ENCODE measurements at places on chromosomes 1 and 21.

GRCh38 chr1:208864366-208864965 lies 620.3 kb upstream of the PLXNA2 start:
- DNase-seq, result no peak

- DNase-seq, result no peak
These were observed 3.2 kb upstream of the LHX8 start for GRCh38 chr1:75130865-75131564.

DNA sequence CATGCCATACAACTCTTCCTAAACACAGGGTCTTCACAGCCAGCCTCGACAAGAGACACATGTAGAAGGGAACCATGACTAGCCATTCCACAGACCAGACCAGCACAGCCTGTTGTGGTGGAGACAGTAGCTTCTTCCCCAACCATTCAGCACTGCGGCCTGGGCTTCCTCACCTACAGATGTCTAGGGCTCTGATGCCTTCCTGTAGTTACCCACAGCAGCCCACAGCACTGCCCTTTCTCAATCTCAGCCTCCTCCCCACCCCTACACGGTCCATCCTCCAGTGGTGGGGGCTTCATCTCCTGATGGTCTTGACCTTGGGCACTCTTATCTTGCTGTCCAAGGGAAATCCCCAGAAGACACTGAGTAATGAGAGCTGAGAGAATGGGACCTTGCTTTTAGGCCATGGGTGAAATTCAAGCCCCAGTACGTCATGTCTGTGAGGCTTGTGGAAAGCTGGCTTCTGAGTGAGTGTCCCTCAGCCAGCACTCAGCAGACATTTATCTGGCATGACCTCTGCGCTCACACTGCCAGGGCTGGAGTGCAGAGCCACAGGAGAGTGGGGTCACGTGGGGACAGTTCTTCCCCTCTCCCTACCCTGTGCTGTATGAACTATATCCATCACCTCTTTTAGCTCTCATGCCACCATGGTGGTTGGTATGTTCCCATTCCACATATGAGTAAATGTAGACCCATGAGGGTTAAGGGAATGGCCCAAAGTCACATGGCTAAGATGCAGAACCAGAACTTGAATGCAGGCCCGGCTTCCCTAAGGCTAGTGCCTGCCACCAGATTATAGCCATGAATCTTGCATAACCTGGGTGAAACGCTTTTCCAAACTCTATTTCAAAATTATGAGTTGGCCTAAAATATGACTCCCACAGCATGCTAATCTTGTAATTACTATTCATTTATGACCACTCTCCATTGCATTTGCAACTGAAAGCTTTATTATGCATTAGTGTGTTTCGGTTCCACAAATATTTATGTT lies 104.7 kb downstream of the HIVEP3 start:
- DNase-seq, result no peak

DNA sequence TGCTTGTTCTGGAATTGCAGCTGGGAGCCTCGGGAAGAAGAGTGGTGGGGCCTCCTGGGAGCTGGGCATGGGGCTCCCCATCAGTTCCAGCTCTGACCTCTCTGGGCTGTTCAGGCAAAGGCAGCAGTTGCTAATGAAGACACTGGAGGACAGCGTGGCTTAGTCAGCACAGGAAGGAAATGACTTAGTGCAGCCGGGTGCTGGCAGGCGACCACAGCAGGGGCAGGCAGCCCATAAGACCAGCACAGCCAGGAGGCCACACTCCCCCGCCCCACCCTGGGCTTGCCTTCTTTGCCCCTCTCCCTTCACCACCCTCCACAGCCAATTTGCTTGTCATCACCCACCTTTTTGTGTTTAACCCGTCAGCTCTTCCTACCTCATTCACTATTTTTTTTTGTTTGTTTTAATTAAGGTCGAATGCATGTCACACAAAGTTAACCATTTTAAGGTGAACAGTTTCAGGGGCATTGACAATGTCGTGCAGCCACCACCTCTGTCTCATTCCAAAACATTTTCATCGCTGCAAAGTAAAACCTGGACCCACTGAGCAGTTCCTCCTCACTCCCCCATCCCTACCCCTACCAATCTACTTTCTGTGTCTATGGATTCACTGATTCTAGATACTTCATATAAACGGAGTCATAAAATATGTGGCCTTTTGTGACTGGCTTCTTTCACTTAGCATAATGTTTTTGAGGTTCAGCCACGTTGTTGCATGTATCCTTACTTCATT lies 10.9 kb downstream of the OLIG2 start:
- DNase-seq, result peak; percentile 26

- no peak for DNase-seq
These were observed 10.1 kb downstream of the MFSD2A start for GRCh38 chr1:39965044-39965443.

DNA sequence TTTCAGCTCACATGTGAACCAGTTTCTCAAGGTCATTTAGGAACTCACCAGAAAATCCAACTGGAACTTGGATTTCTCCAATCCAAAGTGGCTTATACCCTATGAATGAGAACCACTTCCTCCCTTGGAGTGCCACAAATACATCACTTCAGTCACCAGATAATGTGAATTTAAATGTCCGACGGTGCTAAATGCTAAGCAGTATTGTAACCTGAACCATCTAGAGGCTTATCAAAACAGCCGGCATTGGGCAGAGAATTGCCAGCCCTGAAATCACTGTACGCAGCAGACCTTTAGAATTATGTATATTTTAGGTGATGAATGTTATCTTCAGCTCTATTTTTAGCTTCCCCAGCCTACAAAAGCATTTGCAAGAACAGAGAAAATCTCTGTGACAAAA lies 76.8 kb upstream of the COX20 start:
- DNase-seq, result no peak

- DNase-seq, result no peak
These were observed 8.9 kb downstream of the TMEM201 start for GRCh38 chr1:9597361-9598315.

GRCh38 chr1:213250041-213250440 lies 199.0 kb downstream of the RPS6KC1 start:
- no peak for DNase-seq

GRCh38 chr21:37402251-37402867 lies 35.8 kb downstream of the DYRK1A start:
- no peak for DNase-seq

GRCh38 chr1:116679828-116680628 lies 12.5 kb upstream of the IGSF3 start:
- no peak for DNase-seq

- DNase-seq, result no peak
These were observed 193.9 kb downstream of the LTN1 start for GRCh38 chr21:28798798-28799197.

DNA sequence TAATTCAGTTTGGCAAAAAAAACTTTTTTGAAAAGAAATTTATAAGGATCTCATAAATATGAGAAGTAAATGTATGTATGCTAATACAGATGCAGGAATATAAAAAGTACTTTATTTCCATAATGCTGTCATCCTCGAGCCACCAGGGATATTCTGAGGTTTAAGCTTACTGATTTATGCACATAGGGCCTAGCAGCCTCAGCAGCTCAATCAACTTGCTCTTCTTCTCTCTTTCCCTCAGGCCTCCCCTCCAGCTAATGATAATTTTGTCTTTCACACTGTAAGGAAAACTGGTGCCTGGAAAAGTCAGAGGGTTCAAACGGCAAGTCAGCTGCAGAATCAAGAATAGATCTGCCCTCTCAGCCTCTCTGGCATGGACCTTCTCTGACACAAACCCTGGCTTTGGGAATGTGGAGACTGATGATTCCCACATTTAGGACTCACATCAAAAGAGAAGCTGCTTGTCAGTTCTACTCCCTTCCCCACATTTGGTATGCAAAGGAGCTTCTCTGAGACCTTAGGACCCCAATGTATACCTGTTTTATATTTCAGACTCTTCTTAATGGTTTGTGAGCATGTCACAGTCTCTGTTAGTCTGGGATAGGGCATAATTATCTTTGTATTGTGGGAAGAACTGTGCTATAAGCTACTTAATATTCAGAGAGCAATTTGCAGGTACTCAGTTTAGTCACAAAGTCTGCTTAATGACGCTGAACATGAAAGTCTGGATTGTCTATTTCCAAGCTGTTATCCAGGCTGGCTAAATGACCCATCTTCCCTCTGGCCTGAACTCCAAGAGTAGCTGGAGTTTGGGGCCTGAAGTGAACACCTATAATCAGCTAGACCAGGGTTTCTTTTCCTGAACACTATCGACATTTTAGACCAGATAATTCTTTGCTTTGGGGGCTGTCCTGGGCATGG lies 52.1 kb upstream of the DIPK1A start:
- DNase-seq, result no peak

DNA sequence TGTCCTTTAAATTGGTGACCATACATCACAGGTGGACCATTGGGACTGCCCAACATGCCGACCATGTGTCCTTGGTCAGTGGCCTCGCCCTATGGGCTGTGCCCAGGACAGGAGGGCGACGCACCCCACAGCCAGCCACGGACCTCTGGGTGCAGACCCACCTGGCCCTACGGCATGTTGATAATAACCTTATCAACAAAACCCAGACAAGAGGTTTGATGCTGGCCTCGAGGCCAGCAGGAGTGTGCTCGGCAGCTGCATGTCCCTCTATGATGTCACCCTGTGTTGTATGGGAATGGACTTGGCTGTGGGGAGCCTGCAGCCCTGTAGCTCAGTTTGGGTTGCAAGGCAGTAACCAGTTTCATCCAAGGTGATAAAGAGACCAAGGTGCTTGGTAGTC lies 32.1 kb downstream of the SLC37A1 start:
- DNase-seq, result no peak

GRCh38 chr1:17273096-17273495 lies 24.2 kb downstream of the PADI3 start:
- no peak for DNase-seq

- DNase-seq, result peak; percentile 18
These were observed 144.4 kb upstream of the ETS2 start for GRCh38 chr21:38661197-38661871.

Data from stimulated activated naive CD8-positive, alpha-beta T cell treated with anti-CD3 and anti-CD28 coated beads, Interleukin-15, Interleukin-2, amounts not matched to agents 100 U/mL and 50 U/mL, for 24 hours (primary cell).